SK-MEL-5 (cell line): ENCODE measurements at places on chromosomes 4 and X.
A peak's percentile ranks its signal among the peaks of the same experiment; 100 is the strongest.

GRCh38 chr4:104596189-104596588, 101.5 kb upstream of the CXXC4 start:
- no peak for DNase-seq

DNA sequence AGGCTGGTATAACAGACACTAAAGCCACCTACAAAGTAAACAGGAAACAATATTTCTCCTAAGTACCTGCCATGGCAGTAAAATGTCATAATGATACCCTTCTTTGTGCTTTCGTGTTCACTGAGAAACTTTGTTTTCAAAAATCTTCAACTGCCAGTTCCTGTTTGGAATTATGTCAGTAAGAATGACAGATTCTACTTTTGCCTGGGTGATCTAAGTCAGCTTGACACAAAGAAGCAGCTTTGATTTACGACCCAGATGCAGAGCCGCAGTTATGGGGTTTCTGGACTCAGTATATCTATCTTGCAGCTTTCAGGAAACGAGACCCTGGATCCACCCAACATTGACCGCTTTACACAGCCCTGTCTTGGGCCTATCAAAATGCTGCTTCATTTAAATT, 71.2 kb downstream of the SNX25 start:
- no peak for DNase-seq

DNA sequence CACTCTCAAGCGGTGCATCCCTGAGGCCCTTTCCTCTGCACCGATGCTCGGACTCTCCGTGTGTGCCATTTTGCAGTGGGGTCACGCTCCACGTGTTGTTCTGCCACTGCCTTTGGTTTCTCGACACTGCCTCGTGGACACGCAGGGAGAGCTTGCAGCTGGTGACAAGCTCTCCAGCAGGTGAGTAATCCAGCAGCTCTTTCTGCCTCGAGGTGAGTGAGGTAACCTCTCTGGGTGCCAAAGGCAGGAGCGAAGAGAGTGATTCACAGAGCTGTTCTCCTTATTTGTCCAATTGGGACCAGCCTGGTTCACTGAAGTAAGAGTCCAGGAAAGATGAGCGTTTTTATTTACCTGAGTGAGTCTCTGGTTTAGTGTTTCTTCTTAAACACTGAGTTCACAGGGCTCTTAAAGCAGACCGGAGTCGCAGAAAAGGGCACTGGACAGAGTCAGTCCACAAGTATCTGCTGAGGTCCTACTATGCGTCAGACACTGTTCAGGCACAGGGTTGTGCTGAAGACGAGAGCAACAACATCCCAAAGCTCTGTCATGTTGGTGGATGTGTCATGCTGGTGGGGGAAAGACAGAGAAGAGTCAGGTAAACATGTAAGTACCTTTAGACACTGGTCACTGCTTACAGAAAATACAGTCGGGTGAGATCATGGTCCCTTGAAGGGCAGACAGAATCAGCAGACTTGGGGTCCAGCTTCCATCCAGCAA, 61.8 kb downstream of the FHDC1 start:
- no peak for DNase-seq

DNA sequence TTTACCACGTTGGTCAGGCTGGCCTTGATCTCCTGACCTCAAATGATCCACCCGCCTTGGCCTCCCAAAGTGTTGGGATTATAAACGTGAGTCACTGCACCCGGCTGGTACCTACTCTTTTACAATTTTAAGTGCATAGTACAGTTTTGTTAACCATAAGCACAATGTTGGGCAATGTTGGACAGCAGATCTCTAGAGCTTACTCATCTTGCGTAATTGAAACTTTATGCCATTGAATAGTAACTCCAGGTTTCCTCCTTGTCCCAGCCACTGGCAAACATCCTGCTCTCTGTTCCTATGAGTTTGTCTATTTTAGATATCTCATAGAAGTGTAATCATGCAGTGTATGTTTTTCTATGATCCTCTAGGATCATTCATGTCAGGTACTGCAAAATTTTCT, 9.3 kb upstream of the CPE start:
- no peak for DNase-seq

DNA sequence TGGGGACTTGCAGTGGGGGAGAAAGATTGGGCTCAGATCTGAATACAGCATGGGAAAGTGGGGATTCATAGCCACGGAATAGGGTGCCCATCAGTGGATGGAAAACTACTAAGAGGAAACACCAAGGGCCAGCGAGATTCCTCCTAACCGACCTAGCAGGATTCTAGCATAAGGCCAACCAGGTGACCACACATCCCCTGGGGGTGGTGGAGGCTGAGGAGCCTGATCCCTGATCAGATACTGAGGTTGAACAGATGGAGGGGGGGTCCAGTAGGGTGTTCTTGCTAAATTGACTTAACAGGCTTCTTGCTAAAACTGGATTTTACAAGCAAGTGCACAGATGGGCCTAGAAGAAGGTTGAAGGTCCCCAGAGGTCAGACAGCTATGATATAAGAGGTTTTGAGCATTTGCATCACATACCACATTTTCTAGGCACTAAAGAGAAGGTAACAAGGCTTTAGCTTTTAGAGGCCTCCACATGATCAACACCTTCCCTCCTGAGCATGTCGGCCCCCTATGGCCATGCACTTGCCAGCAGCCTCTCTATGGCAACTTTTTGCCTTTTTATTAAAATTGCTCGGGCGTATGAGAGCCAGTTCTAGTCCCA, 69.1 kb upstream of the PUDP start:
- DNase-seq, result no peak

GRCh38 chr4:84159762-84160161, 339.3 kb downstream of the NKX6-1 start:
- peak; percentile 39 for DNase-seq

DNA sequence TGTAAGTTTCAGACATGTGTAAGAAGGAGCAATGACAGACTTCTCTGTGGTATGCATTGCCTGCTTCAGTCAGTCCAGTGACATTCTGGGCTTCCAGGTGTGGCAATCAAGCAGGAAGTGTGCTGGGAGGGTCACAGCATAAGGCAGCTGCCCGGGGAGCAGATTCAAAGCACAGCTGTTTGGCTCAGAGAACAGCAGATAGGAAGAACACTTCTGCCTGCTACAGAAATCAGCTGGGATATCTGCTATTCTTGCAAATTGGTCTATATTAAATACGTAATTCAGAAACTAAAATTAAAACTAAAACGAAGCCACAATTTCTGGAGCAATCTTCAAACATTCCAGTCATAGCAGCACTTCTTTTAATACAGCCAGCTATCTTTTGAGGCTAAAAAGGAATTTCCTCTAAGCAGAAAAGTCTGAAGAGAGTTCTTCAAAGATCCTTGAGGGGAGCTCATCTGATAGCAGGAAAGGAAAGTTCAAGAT, 47.5 kb upstream of the GALNT7 start:
- no peak for DNase-seq

DNA sequence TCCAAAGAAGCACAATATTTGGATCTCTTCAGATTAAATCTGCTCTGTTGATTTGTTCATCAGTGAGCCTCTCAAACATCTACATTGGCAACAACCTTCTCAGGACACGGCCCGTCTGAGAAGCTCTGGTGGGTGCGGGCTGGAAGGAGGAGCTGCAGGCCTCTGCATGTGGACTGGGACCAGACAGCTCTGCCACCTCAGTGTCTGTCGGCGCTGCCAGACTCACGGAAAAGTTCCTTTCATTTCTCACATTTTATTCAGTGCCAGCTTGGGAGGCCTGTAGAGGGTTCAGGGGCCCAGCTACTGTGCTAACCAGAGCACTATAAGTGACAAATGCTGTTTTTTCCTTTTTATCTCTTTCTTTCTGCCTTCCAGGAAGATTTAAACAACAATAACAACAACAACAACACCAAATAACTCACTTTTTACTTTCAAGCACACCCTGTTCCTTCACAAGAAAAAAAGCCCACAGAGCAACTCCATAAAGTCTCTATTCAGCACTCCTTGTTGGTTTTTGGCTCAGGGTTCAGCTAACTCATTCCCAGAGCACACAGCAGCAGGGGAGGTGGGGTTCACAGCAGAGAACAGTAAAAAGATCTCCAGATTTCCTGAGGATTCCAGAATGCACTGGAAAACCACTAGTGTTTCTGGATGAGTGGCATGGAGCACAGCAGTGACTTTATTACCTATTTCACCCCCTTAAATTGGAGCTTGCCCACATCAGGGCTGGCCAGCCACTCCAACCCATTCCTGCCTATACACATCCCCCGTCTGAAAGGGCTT, 23.2 kb upstream of the HOPX start:
- DNase-seq, result no peak

GRCh38 chrX:84709987-84710386, 207.7 kb upstream of the HDX start:
- DNase-seq, result no peak
